RWPE1 (cell line): ENCODE measurements at places on chromosomes 2 and 18.

GRCh38 chr2:32884346-32884745 lies 62.4 kb upstream of the LTBP1 start:
- DNase-seq: no peak

GRCh38 chr2:73004889-73005596 lies 66.5 kb downstream of the SFXN5 start:
- DNase-seq: no peak

GRCh38 chr2:179263015-179263414 lies 1.6 kb downstream of the SESTD1 start:
- no peak for DNase-seq

DNA sequence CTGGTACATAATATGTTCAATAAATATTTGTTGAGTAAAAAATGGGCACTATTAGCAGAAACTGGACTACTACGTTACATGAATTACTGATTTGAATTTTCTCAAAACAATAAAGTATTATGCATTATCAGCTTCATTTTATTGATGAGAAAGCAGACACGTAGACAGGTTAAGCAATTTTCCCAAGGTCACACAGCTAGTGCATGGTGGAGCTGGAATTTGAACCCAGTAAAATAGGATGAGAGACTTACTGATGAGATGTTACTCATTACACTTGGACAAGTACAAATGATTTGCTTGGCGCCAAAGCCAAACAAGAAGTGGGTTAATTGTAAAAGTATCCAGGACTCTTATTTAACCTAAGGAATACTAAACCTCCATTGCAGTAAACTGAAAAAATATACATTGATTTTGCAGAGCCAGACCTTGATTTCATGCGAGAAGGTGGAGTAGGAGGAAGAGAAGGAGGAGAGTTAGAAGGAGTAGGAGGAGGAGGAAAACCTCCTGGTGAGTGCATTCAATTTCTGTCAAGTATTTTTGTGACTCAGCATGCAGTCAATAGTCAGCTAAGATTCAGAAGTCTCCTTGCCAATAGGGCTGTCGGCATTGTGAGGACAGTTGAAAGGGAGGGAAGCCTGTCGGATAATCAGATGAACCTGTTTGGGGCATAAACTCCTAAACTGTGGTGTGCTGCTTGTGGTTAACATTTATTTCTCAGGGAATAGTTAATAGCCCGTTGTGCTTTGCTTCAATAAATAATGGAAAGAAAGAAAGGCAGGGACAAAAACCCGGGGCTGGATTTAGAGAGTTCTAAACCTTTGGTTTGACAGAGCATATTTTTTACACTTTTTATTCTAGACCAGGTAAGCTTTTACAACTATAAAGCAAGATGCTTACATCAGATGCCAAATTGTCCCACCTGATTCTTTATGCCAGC lies 77.0 kb upstream of the TACR1 start:
- peak; percentile 37 for DNase-seq

- no peak for DNase-seq
Observed at GRCh38 chr18:13191779-13192178, 26.8 kb upstream of the LDLRAD4 start.

GRCh38 chr2:15753233-15753798 lies 161.6 kb downstream of the DDX1 start:
- DNase-seq: no peak

GRCh38 chr18:79197531-79197930 lies 128.3 kb downstream of the ATP9B start:
- DNase-seq: no peak

DNA sequence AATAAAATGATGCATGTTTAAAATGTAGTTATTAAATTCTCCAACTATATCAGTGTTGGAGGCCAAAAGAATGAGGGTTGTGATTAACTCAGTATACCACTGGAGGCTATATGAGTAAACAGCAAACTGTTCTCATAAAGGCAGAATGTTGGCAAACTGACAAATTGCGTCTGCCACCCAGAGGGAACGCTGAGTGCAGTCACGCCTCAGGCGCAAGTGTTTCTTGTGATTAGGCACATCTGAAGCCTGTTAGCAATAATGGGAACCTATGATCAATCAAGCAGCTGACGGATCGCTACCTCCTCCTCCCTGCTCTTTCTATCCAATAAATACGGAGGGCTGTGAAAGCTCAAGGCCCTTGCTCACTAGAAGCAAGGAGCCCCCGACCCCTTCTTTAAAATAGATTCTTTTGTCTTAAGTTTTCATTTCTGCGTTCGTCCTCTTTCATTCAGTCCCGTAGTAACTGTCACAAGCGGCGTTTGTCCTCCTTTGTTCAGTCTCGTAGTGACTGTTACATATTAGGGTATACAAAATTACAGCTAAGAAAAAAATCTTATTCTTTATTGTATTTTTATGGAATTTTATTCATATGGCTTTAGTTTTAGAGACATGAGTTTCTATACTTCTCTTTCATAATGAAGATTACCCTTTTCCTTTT lies 16.3 kb upstream of the RMND5A start:
- peak; percentile 43 for DNase-seq

DNA sequence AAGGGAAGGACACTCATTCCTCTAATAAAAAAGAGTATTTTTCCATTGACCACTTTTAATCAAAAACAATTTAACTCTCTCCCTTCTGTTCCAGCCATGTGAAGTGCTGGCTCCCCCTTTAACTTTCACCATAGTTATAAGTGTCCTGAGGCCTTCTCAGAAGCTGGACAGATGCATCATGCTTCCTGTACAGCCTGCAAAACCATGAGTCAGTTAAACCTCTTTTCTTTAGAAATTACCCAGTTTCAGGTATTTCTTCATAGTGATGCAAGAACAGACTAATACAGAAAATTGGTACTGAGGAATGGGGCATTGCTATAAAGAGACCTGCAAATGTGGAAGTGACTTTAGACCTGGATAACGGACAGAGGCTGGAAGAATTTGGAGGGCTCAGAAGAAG lies 643.6 kb upstream of the DDX18 start:
- DNase-seq: no peak

DNA sequence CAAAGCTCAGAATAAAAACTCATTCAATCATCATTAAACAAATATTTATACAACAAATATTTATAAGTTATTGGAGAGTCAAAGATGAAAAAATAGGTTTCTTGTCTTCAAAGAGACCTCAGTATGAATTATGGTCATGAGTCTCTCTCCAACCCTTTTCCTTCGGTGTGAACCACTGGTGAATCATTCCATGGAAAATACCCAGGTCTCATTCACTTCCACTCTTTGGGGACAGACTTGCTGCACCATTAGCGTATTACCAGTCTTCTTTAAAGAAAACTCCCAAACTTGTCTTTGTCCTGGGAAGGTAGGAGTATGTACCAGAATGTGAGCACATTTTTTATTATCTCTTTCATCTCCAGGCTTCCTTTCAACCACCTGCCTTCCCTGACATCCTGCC lies 257.4 kb upstream of the RBMS1 start:
- DNase-seq: peak; percentile 5

- no peak for DNase-seq
Observed at GRCh38 chr2:2260696-2261268, 70.3 kb downstream of the MYT1L start.

- no peak for DNase-seq
Observed at GRCh38 chr18:8996771-8997432, 105.6 kb upstream of the NDUFV2 start.

- DNase-seq: no peak
Observed at GRCh38 chr2:181197140-181197760, 216.8 kb downstream of the UBE2E3 start.

DNA sequence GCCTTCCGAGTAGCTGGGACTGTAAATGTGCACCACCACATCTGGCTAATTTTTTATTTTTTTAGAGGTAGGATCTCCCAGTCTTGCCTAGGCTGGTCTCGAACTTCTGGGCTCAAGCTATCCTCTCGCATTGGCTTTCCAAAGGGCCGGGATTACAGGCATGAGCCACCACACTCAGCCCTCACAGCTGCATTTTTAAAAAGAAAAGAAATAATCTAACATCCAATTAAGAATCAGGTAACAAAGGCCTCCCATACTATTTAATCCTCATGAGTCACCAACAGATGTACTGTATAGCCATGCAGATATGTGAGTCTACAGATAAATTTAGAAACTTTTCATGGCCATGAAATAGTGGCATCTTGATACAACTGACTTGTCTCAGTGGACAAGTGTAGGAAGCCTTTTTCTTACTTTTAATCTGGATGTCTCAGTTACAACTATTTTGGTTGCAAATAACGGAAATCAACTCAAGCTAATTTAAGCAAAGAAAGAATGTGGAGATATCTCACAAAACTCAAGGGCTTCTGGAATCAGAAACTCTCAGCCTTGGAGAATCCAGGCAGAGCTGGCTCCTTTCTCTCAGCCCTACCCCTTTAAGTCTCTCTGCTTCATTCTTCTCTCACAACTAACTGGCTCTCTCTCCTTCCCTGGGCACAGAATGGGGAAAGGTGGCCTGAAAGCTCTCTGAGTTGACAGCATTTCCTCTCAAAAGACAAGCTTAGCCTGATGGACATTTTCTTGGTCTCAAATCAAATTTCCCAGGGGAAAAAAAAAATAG lies 12.8 kb upstream of the PPM1B start:
- peak; percentile 25 for DNase-seq

DNA sequence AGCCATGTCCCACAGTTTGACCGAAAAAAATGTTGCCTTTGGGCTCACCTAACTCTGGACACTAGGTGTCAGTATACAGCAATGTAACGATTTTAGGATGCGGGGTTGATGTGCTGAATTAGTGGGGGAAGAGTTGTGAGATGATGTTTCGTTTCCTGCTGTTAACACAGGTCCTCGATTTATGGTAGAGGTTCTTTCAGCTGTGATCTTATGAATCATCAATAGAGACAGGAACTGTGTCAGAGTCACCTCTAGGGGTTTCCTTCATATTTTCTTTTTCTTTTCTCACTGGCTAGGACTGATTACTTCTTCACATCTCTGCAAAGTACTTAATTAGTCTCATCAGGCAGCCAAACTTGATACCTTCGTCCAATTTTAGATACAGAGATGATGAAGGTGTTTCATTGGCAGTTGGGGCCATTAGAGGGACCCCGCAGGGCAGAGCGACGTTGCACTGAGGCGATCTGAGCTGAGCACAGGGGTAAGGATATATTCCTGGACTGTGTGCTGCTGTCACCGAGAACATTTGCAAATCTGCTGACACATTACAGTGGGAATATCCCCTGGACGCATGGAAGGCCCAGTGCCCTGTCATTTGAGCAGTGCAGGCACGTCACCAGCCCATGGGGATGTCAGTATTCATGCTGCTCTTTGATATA lies 10.2 kb upstream of the MMADHC start:
- peak; percentile 73 for DNase-seq

DNA sequence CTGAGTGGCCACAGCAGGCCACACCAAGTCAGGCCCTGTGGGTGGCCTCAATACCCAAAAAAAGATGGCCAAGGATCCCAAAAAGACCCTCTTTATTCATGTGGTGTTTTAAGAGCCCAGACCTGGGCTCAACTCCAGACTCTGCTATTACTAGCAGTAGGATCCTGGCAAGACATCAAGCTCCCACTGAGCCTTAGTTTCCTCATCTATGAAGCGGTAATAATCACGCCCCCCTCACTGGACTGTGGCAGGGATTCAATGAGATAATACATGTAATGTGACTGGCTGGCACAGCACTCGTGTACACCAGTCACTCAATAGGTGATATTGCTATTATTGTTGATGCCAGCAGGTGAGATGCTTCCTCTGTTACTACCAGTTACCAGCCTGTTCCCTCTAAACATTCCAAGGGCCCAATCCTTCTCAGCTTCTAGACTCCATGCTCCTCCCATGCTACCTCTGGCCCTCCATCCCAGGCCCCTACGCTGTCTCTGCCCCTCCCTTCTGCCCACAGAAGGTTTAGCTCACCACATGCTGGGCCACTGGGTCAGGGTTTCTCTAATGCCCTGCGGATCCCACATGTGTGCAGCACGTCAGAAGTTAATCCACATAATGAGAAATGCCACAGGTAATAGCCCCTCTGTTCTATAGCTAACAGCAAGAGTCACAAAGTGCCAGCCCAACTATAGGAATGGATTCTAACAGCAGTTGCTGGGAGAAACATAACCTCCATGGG lies 51.2 kb downstream of the SLC4A5 start:
- DNase-seq: no peak

DNA sequence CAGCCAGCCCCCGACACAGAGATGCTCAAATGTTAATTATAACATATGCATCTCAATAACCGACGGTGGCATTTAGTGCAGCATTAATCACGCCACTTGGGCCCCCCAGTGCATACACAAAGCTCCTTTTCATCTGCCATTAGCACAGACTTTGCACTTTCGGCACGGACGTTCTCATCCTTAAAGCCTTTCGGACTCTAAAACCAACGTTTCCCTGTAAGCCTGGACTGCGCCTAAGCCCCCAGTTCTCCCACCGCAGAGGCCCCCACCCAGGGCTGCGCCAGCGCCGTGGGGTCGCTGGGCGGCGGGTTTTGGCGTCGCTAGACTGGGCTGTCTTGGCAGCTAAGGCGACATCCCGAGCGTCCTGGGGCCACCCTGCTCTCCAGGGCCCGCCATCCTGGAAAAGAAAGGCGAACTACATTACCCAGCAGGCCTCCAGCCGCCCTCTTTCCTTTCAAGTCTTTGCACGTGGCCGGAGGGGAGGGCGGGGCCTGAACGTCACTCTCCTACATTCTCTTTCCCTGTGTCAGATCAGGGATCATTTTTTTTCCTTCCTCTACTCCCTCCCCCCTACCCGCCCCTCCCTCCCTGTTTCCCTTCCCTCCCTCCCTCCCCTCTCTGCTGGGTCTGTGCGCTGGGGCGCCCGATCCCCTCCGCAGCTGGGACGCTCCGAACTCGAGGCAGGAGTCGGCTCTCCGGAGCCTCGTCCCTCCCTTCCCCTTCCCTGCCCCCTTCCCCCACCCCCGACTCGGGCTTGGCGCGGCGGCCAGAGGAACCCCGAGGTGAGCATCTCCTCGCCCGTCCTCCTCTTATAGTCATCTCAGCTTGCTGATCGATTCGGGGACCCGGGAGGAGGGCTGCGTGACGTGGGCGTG lies at the start of gene CTIF:
CTIF (plus strand) TSS at position 501 of the 875 bp plus-strand sequence. CDS start 80,535 bp downstream, outside the sequence.
- DNase-seq: peak; percentile 84

DNA sequence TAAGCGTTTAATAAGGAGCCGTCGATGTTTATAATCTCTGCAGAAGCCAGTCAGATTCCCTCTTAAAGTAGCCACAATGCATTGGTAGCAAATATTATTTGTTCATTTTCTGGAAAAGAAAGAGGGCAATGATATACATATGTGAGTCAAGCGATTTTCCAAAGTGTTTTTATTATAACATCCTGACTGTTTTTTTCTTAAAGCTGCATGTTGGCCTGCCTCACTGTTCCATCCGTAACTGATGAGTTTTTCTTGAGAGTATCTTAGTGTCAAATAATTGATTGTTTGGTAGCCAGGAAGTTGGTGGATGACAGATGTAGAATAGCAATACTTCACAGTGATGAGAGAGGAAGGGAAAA lies 3.7 kb downstream of the TSHZ1 start:
- DNase-seq: no peak
